ENCODE measurements at places on chromosomes 5 and 9.
A peak's percentile ranks its signal among the peaks of the same experiment; 100 is the strongest.

- no peak for DNase-seq
Observed at GRCh38 chr5:105230516-105231157, 1668.0 kb upstream of the NUDT12 start.

GRCh38 chr9:68991457-68991856 lies 22.5 kb downstream of the PRKACG start:
- DNase-seq = no peak

DNA sequence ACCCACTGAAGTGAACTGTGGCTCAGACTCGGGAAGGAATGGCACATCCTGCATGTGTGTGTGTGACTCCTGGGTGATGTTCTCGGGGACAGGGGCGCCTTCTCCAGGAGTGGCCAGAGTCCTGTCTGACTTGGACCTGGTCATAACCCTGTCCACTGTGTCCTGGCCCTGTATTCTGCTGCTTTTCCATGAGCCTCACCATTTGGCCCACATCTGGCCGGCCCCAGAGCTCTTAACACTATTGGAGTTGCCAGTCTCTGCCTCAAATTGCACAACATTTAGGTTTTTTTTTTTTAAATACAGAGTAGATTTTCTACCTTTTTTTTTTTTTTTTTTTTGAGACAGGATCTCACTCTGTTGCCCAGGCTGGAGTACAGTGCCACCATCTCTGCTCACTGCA lies 278.3 kb upstream of the TUT7 start:
- DNase-seq = peak; percentile 70

- no peak for DNase-seq
Observed at GRCh38 chr5:9125852-9126251, 420.0 kb downstream of the SEMA5A start.

DNA sequence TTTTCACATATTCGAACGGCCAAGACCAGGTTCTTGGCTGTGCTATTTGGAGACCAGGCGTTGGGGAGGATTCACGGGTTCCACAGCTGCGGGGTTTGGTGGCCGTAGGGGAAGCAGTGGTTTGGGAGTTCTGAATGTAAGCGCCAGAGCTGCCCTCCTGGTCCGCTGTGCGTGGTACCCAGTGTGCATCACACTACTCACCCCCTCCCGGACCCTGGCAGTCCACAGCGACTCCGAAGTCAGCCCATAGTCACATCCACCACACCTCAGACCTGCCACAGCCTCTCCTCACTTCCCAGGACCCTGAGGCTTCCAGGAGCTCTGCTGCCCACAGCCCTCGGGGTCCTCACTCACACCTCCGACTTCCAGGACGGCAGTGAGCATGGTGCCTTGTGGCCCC lies 26.8 kb downstream of the AMBP start:
- no peak for DNase-seq

GRCh38 chr5:168899264-168899663 lies 320.1 kb upstream of the PANK3 start:
- DNase-seq = no peak

GRCh38 chr5:106658150-106658549 lies 1012.6 kb downstream of the EFNA5 start:
- no peak for DNase-seq
